ENCODE measurements at places on chromosomes 16 and 17.
A peak's percentile ranks its signal among the peaks of the same experiment; 100 is the strongest.

GRCh38 chr16:31461201-31461920 lies 2.1 kb downstream of the ARMC5 start:
- peaks cover 25% of the 10 kb centered on the region for H3K4me1 ChIP-seq
- H3K27ac ChIP-seq = peak overlapping the region; percentile 58
- peaks cover 29% of the 10 kb centered on the region for H3K36me3 ChIP-seq
- DNase-seq = no peak

DNA sequence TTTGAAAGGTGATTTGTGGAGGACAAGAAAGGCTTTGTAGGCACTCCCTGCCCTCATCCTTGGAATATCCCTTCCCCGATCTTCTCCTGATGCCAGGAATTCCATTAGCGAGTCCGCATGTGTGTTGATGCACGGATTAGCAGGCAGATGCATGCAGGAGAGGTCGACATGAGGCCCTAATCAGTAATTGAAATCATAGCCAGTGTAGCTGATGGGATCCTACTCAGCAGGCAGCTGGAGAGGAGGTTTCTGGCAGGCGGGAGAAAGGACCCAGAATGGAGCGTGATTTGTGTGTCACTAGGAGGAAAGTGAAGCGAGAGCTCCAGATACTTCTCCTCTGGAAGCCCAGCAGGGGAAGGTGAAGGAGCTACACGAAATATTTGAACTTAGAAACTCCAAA lies 196.3 kb upstream of the CDH11 start:
- H3K4me3 ChIP-seq = no peak overlapping the region
- H3K27me3 ChIP-seq = no peaks in the 10 kb centered on the region
- no peaks in the 10 kb centered on the region for H3K4me1 ChIP-seq
- no peak overlapping the region for H3K27ac ChIP-seq
- no peak for DNase-seq

- H3K36me3 ChIP-seq = peaks cover 25% of the 10 kb centered on the region
- H3K4me3 ChIP-seq = no peak overlapping the region
- DNase-seq = no peak
- H3K4me1 ChIP-seq = peaks cover 40% of the 10 kb centered on the region
- no peaks in the 10 kb centered on the region for H3K27me3 ChIP-seq
- H3K27ac ChIP-seq = peak overlapping the region; percentile 72
Measured at GRCh38 chr16:70745536-70746025, 55.4 kb downstream of the VAC14 start.

DNA sequence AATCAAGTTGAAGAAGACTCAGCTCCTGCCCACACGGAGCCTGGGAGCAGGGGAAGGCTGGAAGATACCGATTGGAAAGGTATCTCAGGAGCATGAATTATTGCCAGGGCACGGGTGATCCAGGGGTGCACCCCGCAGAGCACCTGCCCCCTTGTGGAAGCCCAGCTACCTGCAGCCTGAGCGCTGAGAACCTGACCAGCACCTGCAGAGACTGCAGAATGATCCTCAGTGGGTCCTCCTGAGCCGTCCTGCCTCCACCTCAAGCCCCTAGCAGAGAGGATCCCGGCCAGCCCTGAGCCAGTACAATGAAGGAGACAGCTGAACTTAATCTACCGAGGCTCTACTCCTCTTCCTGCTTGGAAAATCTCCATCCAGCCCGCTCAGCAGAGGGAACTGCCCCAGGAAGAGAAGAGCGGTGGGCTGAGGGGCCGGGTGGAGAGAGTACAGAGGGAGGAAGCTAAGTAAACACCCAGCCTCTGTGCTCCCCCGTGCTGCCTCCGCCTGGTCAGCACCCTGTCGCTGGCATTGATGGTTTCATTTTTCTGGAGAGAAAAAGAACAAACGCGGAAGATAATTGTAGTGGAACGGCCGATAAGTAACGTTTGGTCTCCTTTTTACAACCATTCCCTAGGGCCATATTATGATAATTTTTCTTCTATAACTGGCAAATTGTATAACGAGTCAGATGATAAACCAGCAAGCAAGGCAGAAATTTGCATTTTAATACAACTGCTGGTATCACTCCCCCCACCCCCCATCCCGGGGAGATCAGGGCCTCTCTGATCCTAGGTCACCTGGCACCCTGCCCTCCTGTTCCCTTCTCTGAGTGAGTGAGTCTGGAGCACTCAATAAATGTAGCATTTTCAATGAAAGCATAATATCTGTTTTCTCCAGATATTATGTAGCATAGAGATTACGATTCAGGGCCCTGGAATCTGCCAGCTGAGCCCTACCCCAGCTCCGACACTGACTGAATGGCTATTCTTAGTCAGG lies 204.5 kb upstream of the RPL38 start:
- no peak overlapping the region for H3K4me3 ChIP-seq
- no peaks in the 10 kb centered on the region for H3K4me1 ChIP-seq
- no peaks in the 10 kb centered on the region for H3K36me3 ChIP-seq
- DNase-seq = peak; percentile 74

DNA sequence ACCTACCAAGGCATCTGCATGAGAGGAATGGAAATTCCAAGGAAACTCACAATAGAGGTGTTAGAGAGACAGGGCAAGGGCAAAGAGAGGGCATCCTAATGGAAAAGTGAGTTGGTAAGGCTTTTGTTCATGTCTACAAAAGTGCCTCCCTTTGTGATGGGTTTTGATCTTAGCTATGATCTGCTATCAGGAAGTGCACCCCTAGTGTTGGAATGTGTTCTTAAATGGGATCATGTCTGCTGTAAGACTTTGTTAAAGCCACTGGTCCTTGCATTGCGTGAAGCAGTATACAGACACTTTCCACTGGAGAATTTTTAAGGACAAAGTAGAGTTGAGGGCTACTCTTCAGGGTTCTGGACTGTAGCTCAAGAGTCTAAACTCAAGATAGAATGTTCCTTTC lies 92.0 kb downstream of the MAP2K6 start:
- H3K4me1 ChIP-seq = peaks cover 18% of the 10 kb centered on the region
- peaks cover 15% of the 10 kb centered on the region for H3K36me3 ChIP-seq
- no peaks in the 10 kb centered on the region for H3K27me3 ChIP-seq

- H3K27ac ChIP-seq = no peak overlapping the region
- peaks cover 1% of the 10 kb centered on the region for H3K27me3 ChIP-seq
- no peak overlapping the region for H3K4me3 ChIP-seq
- no peaks in the 10 kb centered on the region for H3K4me1 ChIP-seq
Measured at GRCh38 chr16:6725634-6726331, 606.9 kb upstream of the RBFOX1 start.

GRCh38 chr17:77288115-77288619 lies 147.4 kb downstream of the SEC14L1 start:
- peaks cover 2% of the 10 kb centered on the region for H3K4me1 ChIP-seq
- H3K27me3 ChIP-seq = peaks cover 3% of the 10 kb centered on the region
- no peak for DNase-seq
- no peak overlapping the region for H3K27ac ChIP-seq

DNA sequence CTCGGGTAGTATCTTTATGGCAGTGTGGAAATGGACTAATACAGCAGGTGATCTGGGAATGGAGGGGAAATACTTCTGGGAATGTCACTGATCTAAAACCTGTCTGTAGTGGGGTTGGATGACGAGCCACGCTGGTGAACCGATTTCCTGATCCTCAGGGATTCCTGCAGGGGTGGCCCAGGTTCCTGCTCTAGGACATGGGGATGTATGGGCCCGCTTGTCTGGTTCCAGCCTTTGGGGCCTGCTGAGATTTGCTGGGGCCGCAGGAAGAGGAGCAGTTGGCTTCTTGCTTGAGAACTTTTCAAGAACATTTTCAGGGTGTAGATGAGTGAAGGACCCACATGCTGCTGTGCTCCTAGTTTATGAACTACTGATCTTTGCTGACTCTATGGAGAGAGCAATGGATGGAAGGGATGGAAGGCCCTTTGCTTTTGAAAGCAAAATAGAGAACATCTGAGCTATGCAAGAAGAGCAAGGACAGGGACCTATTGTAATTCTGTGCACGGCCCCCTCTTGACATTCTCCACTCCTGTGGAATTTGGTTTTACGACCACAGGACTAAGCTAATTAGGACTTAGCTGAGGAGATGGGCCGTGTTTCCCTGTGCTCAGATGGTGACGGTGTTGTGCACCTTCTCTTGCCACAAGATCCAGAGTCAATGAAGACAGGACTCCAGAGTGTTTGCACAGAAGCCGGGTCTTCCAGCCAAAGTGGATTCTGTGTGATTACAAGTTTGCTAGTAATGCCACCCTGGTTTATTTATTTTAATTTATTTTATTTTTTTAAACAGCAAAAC lies 90.5 kb downstream of the SEC14L1 start:
- H3K27me3 ChIP-seq = no peaks in the 10 kb centered on the region
- H3K36me3 ChIP-seq = no peaks in the 10 kb centered on the region
- H3K27ac ChIP-seq = no peak overlapping the region
- H3K4me1 ChIP-seq = peaks cover 16% of the 10 kb centered on the region

All from activated CD8-positive, alpha-beta T cell treated with anti-CD3 and anti-CD28 coated beads for 36 hours (primary cell).